ENCODE measurements at places on chromosomes 3 and 15.

GRCh38 chr3:169699070-169699469 lies 35.6 kb upstream of the MECOM start:
- no peak for DNase-seq

DNA sequence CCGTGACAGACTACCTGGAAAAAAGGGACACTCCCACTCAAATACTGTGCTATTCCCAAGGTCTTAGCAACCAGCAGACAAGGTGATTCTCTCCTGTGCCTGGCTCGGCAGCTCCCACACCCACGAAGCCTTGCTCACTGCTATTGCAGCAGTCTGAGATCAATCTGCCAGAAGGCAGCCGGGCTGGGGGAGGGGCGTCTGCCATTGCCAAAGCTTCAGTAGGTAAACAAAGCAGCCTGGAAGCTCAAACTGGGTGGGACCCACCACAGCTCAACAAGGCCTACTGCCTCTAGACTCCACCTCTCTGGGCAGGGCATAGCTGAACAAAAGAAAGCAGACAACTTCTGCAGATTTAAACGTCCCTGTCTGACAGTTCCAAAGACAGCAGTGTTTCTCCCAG lies 128.4 kb upstream of the SETMAR start:
- no peak for DNase-seq

DNA sequence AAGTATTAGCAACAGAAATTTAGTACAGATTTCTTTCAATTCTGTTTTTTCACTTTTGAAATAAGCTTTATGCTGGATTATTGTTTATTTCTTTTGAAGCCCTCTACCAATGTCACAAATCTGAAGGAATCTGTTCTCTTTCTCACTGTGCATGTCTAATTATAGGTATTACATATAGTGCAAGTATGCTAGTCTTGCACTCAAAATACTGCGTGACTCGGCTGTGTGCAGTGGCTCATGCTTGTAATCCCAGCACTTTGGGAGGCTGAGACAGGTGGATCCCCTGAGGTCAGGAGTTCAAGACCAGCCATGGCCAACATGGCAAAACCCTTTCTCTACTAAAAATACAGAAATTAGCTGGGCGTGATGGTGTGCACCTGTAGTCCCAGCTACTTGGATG lies 95.8 kb upstream of the PLAAT1 start:
- DNase-seq: no peak

DNA sequence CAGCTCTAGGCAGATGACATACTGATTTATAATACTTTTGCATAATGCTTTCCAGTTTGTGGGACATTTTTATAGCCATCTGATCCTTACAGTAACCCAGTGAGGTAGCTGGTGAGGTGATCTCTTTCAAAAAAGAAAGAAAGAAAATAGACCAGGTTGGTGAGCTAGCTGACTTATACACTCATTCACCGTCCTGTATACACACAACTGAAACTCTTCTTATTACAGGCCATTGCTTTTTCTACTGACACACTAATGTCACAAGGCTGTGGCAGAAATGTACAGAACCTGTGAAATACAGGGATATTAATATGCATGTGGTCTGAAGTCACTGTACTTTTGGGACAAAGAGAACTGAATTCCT lies 150.2 kb upstream of the BHLHE40 start:
- no peak for DNase-seq

DNA sequence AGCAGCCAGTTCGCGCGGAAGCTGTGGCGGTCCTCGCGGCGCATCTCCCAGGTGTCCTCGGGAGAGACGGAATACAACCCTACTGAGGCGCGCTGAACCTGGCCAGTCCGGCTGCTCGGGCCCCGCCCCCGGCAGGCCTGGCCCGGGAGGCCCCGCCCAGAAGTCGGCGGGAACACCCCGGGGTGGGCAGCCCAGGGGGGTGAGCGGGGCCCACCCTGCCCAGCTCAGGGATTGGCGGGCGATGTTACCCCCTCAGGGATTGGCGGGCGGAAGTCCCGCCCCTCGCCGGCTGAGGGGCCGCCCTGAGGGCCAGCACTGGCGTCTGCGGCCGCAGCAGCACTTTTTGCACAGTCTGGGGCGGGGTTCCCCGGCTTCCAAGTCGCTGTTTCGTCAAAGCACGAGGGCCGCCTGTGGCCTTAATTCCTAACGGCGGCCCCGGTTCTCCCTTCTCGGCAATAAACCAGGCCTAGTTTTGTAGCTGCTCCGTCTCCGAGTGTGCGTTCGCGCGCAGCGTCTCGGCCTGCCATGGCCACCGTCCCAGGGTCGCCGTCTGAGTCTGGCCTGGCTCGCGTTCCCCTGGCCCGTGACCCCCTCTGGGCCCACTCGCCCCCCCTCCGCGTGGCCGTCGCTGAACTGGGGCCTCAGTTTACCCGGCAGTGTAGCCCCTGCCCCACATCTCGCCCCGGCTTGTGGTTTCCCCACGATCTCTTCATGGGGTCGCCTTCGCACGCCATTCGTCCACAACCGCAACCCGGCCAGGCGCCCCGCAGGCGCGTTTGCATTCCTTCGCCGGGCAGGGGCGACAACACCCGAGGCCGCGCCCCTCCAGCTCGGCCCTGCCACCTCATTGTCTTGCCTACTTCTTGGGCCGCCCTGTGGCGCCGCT lies 30.0 kb downstream of the NBEAL2 start:
- DNase-seq: peak; percentile 99

DNA sequence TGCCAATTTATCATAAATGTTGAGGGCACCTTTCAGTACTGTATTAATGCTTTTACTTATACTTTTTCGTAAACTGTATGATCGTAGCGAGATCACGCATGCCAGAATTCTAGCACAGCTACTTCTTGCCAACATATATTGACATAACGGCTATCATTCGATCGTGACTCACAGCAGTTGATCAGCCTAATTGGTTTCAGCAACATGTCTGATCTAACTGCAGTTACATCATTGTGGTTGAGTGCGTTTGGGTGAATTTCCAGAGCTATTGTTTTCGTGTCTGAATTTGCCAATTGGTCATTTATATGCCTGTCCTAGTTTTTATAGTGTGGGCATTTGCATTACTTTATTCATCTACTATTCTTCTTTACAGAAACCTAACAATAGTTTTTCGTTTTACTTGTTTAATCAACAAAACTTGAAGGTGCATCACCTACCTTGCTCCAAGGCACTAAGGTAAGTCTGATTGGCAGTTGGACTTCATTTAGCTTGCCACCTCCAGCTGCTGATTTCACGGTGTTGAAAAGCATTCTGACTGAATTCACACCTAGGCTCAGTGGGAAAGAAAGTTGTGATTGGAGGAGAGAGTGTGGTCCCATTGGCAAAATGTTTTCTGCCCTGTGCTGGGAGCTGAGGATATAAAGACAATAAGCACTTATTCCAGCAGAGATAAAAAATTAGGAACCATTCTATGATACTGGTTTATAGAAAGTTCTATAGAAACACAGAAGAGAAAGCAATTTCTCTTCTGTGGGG lies 120.9 kb upstream of the RGMA start:
- DNase-seq: no peak

- DNase-seq: peak; percentile 90
These were observed 716 bp downstream of the PTPN23 start for GRCh38 chr3:47381317-47382157.

GRCh38 chr3:12483410-12483809 lies 870 bp upstream of the TSEN2 start:
- DNase-seq: no peak

DNA sequence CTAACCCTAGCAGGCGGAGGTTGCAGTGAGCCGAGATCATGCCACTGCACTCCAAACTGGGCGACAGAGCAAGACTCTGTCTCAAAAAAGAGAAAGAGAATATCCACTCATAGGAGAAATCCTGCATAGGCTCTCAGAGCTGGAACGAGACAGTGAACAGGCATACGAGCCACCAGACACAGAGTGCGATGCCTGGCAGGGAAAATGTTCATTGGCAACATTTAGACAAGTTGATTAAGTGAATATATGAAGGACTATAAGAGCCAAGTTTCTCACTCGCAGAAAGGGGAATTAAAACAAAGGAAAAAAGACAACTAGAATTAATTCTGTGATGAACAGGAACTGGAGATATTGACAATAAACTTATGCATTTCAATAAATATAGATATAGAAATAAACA lies 27.1 kb upstream of the ARHGEF26 start:
- no peak for DNase-seq

DNA sequence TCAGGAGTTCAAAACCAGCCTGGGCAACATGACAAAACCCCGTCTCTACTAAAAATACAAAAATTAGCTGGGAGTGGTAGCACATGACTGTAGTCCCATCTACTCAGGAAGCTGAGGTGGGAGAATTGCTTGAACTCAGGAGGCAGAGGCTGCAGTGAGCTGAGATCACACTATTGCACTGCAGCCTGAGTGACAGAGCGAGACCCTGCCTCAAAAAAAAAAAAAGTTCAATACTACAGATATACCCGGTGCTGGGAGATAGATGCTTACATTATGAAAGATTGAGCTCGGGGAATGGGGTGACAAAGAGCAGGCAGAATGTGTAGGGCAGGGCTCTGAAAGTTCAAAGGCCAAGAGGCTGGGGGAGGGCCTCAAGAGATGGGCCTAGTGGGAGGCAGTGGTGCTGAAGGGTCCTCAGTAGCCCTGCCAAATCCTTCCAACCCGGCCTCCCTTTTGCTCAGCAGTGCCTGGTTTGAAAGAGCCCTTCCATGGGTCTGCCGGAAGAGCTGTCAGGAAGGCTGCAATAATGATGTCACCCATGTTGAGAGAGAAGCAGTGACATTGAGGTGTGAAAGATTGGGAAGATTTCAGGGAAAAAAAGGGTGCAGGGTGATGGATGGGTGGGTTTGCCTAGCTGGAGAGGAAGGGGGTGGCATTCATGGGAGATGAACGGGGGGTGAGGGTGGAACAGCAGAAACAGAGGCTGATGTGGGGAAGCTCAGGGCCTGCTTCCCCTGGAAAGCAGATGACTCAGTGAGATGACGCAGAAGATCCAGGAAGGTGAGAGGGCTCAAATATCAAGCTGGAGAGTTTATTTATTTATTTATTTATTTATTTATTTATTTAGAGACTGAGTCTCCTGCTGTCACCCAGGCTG lies 20.0 kb upstream of the IREB2 start:
- DNase-seq: no peak

DNA sequence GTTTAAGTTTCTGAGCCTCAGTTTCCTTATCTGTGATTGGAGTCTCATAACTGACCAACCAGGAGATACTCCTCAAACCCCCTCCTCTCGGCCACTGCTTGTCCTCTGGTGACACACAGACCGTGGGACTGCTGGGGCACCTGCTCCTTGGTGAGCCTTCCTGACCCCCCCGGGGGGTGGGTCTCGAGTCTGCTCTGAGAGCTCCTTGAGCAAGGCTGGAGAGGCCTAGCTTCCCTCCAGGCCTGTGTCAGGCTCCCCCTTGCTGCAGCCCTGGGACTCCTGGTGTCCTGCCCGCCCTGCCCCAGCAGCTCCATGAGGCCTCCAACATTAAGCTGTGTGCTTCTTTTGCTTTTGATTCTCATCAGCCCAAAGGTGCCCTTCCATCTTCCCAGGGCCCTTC lies 27.7 kb downstream of the SRPRB start:
- DNase-seq: no peak

DNA sequence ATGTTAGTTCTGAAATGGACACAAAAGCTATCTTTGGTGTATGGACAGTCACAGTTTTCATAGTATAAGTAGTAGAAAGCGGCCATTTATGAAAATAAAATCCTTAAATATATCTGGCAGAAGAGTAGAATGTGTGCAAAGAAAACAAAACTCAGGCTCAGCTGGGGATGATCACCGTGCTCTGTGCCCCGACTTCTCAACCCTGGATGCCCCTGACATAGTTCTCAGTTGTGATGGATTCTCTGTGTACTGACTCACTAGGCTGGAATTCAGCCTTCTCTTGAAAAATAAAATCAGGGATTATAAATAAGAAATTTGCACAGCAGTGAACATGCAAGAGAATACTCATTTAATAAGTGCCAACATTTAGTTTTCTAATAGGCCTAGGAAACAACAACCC lies 925.1 kb upstream of the NR2F2 start:
- no peak for DNase-seq

- DNase-seq: no peak
These were observed 3.3 kb downstream of the HES1 start for GRCh38 chr3:194139071-194139813.

- no peak for DNase-seq
These were observed 398.2 kb upstream of the TPM1 start for GRCh38 chr15:62644216-62644888.

- DNase-seq: peak; percentile 60
These were observed 187.8 kb downstream of the UACA start for GRCh38 chr15:70575231-70576226.

DNA sequence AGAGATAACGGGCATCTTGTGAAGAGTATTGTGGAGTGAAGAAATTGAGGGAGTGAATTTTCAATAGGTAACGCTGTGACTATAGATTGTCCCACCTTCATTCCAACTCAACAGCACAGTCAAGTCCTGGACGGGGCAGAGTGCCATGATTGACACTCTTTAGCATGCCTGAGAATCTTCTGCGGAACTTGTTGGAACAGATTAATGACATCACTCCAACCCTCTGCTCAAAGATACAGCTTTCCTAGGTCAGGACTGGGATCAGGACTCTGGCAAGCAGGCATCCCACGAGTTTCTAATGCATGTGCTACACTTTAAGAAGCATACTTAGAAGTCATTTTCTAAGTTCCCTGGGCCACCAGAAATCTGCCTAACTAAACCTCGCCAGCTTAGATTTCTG lies 267.6 kb upstream of the CFAP20DC start:
- no peak for DNase-seq

GRCh38 chr3:16484984-16485383 lies 28.5 kb downstream of the RFTN1 start:
- no peak for DNase-seq

- DNase-seq: peak; percentile 77
These were observed 15.0 kb downstream of the PDIA5 start for GRCh38 chr3:123081718-123082369.

DNA sequence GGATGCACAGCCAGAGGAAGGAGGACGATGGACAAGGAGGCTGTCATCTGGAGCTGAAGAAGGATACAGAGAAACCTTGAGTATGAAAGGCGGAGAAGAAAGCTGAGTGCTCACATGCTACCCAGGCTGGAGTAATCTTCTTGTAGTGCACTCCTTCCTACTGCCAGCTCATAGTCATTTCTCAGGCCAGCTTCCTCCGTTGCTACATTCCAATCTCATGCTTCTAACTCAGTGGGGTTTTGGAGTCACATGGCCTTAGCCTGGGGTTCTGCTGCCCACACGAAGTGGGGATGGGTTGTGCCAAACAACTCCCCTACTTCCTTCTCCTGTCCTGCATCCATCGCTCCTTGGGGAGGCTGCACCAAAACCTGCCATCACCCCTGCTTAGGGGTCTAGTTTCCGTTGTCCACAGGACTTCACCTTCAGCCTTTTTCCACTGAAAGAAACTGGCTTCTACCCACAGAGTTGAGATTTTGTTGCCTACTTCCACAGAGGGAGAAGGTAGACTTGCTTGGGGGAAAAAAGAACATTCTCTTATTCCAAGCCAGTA lies 239.9 kb downstream of the EPHB1 start:
- DNase-seq: no peak

GRCh38 chr3:166829896-166830295 lies 550.2 kb downstream of the ZBBX start:
- DNase-seq: no peak

DNA sequence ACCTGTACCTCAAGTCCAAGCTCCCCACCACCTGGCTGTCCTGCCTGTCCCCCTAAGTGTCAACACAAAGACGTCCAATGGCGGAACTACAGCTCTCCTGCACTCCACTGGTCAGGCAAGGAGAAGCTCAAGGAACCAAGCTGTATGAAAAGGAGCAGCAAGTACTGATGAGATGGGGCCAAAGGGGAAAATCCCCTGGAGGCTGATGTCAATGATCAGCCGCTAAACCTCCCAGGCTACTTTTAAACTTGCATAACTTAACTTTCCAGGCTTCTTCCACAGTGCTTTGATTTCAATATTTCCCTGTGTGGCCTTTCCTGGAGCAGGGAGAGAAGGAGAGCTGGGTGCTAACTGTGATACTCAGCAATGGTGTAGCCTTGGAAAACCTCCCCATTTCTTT lies 35.0 kb downstream of the TM4SF4 start:
- DNase-seq: no peak

Data from D341Med (cell line).